ENCODE measurements at places on chromosomes 7 and 10.

GRCh38 chr7:138158739-138159528 lies 82.7 kb downstream of the AKR1D1 start:
- DNase-seq: no peak

- DNase-seq: no peak
Observed at GRCh38 chr7:85185424-85186082, 1.3 kb downstream of the SEMA3D start.

GRCh38 chr10:132240156-132240555 lies 53.4 kb downstream of the DPYSL4 start:
- DNase-seq: no peak

GRCh38 chr7:26374647-26375373 lies 83.1 kb downstream of the SNX10 start:
- no peak for DNase-seq

GRCh38 chr7:37281368-37282092 lies 167.1 kb downstream of the ELMO1 start:
- no peak for DNase-seq

DNA sequence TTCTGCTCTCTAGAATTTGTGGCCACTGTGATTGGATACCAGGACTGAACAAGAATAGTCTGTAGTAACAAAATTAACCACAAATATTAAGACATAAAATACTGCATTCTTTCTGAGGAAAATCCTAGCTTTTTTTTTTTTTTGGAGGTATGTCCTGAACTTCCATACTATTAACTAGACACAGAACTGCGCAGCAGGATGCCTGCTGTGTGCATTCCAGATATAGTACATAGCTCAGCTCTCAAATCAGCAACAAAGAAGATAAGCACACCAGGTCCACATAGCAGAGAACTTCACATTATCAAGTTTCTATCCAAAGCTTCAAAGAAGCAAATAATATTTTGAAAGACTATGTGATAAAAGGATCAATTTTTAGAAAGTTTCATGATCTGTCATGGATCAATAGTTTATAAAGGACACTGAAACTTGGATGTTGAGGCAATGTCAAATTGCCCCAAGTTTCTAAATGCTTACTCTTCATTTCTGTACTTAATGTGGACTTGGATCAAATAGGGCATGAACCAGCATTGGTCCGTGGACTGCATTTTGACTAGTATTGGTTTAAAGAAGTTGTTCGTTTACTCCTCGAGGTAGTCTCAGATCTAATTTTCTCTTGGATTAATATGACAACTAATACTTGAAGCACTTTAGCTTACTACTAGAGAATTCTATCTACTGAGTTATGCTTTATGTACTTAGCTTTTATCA lies 15.4 kb downstream of the NAMPT start:
- DNase-seq: no peak

DNA sequence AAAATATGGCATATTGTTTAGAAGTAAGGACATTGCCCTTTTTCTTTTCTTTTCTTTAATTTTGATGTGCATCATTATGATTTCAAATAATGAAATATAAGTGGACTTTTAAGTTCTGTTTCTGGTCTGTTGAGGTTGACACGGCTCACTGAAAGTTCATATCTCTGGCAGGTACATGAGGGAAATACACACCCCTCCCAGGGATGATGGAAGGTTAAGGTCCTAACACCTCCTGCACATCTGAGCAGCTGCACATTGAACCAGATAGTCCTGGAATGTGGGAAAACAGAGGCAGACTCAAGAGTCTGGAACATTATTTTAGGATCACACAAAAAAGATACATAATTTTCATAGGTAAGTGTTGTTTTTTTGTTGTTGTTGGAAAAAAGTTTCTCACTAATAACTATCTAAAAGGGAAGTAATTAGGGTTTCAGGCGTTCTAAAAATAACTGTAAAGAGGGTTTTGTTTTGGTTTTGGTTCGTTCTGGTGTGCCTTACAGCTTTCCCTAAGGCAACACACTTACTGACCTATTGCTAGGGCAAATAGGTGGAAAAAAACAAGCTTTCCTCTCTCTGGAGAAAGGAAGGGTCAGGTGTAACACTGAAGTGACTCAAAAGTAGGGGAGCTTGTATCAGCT lies 201.2 kb upstream of the PRKCQ start:
- DNase-seq: no peak

DNA sequence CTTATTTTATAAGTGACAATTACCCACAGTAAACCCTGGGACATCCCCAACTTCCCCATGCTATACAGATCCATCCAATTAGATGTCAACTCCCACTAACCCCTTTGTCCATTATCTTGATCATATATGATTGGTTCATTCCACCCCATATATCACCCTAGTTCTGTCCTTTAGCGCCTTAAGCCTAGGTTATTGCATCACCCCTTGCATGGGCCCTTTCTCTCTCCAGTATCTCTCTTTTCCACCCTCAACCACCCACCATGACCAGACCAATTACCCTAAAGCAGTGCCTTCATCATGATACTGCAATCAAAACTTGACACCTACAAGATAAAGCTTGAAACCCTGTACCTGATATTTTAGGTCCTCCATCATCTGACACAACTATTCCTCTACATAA lies 37.9 kb upstream of the GATAD1 start:
- DNase-seq: no peak

GRCh38 chr7:158991824-158992621 lies 135.7 kb downstream of the DYNC2I1 start:
- no peak for DNase-seq

DNA sequence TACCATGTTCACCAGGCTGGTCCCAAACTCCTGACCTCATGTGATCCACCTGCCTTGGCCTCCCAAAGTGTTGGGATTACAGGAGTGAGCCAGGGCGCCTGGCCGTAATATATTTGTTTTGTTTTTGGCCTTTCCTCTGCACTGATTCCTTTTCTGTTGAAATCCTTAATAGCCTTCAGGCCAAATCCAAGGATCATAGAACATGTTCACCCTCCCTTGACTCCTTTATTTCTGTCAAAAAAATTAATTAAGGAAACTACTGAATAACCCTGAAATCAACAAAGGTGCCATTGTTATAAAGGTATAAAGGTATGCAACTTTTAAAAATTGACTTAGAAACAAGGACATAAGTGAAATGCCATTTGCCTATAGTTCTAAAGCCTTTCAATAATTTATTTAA lies 15.5 kb upstream of the RALA start:
- DNase-seq: no peak

DNA sequence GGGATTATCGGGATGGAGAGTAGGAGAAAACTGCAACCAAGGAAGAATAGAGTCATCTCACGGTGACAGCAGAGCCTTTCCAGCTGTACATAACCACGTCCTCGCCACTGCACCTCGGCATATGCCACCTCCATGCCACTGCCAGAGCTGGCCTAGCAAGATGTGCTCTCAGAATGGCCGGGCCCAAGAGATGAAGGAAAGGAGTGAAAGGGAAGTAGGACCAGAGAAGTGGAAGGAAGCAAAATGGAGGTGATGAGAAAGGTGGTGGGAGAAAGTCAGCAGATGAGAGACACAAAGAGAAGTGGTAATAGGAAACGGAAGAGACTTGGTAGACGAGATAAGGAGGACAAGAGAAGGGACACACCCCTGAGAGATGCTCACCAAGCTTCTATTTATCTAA lies 8.0 kb upstream of the CALU start:
- no peak for DNase-seq

DNA sequence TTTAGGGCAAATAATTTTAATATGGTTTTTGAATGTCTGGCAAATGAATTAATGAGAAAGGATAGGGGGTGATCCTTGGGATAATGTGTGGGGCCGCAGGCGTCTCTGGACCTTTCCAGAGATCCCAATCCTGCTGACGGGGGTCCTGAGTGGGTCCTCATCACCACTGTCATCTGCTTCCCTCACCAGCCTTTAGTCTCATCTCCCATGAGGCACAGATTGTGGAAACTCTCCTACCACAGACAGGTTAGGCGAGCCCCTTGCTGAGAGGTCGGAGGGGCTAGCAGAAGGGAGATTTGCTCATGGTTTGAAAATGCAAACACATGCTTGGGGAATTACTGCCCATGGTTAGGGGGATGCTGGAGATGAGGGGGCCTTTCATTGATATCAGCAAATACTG lies 484.6 kb downstream of the RPS24 start:
- DNase-seq: no peak

- no peak for DNase-seq
Observed at GRCh38 chr7:50348469-50349162, 44.1 kb downstream of the IKZF1 start.

DNA sequence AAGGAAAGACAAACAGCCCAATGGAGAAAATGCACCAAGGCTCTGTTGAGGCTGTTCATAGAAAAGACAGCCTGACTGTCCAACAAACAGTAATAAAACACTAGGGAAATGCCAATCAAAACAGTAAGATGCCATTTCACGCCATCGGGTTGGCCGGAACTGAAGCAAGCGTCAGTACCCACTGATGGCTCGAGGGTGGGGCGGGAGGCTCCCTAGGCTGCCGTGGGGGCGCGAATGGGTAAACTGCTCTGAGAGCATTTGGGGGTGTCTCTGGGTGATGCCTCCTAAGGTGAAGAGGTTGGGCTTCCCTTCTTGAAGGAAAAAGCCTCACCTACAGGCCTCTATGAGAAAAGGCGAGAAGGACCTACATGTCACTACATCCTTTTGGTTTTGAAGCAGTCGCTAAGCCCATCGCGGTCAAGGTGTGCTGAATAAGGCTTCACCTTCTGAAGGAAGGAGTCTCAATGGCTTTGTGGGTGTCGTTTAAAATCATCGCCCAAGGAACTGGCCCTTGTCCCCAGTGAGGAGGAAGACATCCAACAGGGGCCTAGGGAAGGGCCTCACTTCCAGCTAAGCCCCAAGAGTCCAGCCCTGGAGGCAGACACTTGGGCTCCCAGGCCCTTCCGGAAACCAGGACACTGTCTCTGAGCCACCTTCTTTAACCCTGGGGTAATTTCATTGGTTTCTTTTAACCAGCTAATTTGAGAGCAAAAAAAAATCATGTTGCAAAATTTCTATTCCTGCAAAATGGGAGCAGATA lies 98.5 kb upstream of the PPP2R2D start:
- no peak for DNase-seq

- DNase-seq: no peak
Observed at GRCh38 chr10:24929056-24929544, 23.3 kb downstream of the PRTFDC1 start.

- DNase-seq: no peak
Observed at GRCh38 chr10:102480396-102480795, 22.1 kb downstream of the ACTR1A start.

DNA sequence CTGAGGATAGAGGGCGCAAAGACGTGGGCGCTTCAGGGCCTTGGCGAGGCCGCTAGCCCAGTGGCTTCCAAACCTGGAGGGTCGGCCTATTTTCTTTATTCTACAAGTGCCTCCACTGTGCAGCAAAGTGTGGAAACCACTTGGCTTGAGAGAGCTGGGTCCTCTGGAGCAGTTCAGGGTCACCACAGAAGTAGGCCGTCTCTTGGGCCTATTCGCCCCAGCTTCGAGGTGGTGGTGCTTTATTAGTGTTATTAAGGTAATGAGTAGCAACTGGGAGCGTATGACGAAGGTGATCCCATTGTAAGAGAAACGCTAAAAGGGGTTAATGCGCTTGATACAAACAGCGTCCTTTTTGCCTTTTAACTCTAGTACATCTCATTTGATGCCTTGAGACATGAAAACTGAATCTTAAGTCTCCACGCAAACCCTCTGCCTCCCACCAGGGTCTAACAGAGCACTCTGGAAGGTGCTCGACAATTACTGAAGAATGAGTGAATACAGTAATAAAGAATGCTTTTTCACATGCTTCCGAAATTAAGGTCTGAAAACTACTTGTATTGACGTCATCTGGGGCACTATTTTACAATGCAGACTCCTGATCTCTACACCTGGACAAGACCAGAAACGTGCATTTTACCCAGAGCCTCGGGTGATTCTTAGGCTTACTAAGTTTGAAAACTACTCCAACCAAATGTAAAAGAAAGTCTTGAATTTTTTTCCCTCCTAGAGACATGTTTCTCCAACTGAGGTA lies 647 bp upstream of the GSAP start:
- DNase-seq: no peak

DNA sequence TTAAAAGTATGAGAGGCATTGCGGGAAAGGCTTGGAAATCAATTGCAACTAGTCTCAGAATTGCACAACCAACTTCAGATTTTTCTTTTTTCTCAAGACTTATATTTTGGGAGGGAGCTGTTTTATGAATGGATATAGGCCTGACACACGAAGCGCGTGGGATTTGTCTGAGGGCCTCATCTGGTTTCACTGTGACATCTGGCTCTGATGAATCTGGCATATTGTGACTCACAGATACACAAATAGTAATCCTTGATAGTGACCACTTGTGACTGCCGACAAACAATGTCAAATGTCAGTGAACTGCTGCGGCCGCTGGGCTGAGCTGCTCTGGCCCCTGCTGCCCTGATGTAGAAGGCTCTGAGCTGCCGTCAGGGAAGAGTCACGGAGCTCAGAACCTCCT lies 655.1 kb downstream of the INHBA start:
- no peak for DNase-seq

GRCh38 chr7:104469166-104469820 lies 140.9 kb downstream of the LHFPL3 start:
- DNase-seq: no peak

- no peak for DNase-seq
Observed at GRCh38 chr10:107028236-107028635, 136.3 kb downstream of the SORCS1 start.

- DNase-seq: no peak
Observed at GRCh38 chr10:116296291-116296721, 23.3 kb upstream of the GFRA1 start.

DNA sequence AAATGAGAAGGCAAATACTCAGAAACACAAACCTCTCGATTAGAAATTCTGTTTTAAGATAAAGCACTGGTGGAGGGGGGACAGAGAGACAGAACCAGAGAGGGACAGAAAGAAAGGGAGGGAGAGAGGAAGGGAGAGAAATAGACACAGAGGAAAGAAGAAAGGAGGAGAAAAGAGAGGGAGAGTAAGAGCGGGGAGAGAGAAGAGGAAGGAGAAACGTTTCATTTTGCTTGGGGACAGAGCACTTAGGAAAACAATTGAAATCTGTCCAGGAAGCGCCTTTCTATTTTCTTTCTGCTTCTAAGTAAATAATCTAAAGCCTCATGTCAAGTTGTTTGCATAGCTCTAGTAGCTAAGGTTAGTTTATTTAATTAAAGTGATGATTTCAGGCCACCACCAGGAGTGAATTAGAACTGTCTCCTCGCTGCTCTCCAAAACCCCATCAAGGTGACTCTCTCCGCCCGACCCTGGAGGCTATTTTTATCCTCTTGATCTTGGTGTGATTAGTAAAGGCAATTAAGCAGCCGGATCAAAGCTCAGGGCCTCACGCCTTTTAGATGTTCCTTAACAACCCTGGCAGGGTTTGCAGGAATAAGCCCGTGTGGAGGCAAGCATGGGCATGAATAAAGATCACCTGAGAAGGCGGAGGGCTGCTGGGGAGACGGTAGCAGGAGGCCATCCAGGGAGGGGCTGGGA lies 73.4 kb upstream of the INSIG1 start:
- no peak for DNase-seq
